ENCODE measurements at places on chromosomes 3 and 15.

- no peak for DNase-seq
Measured at GRCh38 chr3:10447527-10448260, 57.7 kb downstream of the ATP2B2 start.

DNA sequence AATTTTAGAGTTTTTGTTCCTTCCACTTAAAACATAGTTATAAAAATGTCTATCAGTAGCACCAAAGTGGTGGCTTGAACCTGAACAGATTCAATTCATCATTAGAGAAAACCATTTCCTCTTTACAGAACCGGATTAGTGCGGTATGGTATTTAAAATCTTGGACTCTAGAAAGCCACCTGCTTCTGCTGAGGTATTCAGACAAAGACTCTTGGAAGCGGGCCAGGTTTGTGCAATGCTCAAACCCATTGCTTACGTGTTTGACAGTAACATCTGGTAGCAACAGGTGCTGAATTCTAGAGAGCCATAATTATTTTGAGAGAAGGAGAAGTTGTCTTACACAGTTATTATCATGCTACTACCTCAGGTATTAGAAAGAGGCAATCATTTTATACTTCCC lies 290.5 kb downstream of the NAALADL2 start:
- DNase-seq, result no peak

DNA sequence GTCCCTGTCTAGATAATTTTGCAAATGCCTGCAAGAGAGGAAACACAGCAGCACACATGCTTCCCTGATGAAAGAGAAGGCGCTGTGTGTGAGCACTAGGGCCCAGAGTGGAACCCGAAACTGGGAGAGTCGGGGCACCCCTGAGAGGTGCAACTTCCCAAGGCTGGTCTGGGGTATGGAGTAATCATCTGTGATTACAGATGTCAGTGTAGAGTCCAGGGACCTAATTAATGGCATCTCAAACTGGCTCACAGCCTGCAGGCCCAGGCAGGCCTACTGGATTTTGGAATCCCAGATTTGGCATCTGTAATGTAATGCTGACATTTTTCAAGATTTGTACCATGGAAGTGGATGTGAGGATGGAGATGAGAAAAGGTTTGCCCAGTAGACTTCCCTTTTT lies 29.4 kb downstream of the PGPEP1L start:
- no peak for DNase-seq

- DNase-seq, result no peak
Measured at GRCh38 chr15:63605816-63606215, 8.6 kb downstream of the FBXL22 start.

GRCh38 chr3:6697722-6698121 lies 163.2 kb upstream of the GRM7 start:
- DNase-seq, result no peak

- DNase-seq, result no peak
Measured at GRCh38 chr3:77825001-77825827, 785.3 kb downstream of the ROBO2 start.

DNA sequence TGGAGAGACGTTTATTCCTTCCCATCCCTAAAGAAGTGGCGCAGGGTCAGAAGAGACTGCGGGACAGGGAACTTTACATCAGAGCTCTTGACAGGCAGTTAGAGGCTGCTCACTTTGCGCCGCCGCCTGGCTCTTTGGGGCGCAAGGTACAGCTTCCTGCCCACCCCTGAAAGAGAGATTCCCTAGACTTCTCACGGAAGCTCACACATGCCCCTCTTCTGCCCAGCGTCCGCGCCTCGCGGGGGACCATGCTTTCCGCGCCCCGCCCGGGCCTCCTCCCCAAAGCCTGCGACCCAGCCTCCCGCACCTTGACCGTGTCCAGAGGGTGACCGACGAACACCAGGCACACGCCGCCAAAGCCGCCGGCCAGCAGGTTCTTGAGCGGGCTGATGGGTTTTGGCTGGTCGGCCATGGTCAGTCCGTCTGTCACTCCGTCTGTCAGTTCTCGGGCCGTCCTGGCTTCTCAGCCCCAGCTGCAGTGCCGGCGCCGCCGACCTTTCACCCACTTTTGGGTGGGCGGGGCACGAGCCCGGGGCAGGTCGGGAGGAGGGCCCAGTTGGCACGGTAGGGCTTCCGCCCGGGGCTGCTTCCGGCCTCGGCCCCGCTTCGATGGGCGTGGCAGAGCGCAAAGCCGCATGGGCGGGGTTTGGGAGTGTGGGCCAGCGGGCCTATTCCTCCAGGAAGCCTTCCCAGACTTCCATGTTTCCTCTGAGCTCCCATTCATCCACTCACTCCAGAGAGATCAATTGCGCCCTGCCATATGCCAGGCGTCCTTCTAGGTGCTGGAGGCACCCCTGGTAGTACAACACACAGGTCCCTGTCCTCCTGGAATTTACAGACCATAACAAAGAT lies at the start of gene SLC25A20:
Gene SLC25A20 (minus strand): TSS at position 500 of the 852 bp plus-strand sequence. CDS start 88 bp downstream, at position 412.
- peak; percentile 87 for DNase-seq

DNA sequence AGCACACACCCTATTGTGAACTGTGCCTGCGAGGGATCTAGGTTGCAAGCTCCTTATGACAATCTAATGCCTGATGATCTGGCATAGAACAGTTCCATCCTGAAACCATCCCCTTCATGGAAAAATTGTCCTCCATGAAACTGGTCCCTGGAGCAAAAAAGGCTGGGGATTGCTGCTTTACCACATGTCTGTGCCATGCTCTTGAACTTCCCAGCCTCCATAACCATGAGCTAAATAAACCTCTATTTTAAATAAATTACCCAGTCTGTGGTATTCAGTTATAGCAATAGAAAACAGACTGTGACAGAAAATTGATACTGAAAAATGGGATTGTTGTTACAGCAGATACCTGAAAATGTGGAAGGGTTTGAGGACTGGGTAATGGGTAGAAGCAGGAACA lies 162.7 kb downstream of the RAB11A start:
- DNase-seq, result no peak

- no peak for DNase-seq
Measured at GRCh38 chr3:38003371-38003816, 12.8 kb downstream of the VILL start.

DNA sequence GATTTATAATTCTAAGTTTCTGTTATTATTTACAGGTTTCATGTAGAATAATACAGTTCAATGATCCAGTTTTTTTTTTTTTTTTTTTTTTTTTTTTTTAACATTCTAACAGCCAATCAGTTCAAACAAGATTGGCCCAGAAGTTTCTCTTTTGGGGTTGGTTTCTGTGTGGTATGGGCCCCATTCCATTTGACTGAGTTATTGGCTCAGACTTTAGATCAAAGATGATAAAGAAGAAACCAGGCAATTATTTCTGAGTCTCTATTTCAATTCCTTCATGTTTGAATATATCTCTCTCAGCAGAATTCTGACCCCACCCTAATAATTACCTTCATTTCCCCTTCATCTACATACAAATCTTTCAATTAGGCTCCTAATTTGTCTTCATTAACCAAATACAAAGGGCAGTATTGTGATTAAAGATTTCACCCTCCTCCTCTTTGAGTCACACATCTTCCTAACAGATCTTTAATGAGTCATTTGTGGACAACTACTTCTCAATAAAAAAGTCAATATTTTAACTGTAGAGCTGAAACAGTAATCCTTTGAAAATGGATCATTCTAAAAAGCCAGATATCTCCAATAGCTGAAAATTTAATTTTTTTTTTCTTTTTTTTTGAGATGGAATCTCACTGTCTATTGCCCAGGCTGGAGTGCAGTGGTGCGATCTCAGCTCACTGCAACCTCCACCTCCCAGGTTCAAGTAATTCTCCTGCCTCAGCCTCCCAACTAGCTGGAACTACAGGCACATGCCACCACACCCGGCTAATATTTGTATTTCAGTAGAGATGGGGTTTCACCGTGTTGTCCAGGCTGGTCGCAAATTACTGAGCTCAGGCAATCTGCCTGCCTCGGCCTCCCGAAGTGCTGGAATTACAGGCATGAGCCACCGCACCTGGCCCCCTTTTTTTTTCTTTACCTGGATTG lies 878.8 kb downstream of the NAALADL2 start:
- no peak for DNase-seq

- DNase-seq, result no peak
Measured at GRCh38 chr15:85404918-85405866, 24.8 kb downstream of the AKAP13 start.

GRCh38 chr15:67240235-67241131 lies 14.0 kb downstream of the AAGAB start:
- DNase-seq, result no peak

GRCh38 chr3:28553175-28553574 lies 204.6 kb upstream of the AZI2 start:
- DNase-seq, result no peak

All from activated CD8-positive, alpha-beta memory T cell treated with anti-CD3 and anti-CD28 coated beads for 48 hours (primary cell).